ENCODE measurements at places on chromosomes 11 and 22. TPM values are rescaled to one million over a fixed set of nuclear protein-coding genes. Genes with fewer than 3 reads are reported as not detected.

The OR2D2 gene
- 0.14 TPM for total RNA-seq

The LGALS12 gene
- 0.71 TPM for total RNA-seq

The CDC42BPG gene
- total RNA-seq = 1.7 TPM

The RASSF7 gene
- 22.5 TPM for total RNA-seq

Measured in thymus (tissue), 14 donors.